Mesendoderm (in vitro differentiated cells): ENCODE measurements at places on chromosomes 16 and 17.

DNA sequence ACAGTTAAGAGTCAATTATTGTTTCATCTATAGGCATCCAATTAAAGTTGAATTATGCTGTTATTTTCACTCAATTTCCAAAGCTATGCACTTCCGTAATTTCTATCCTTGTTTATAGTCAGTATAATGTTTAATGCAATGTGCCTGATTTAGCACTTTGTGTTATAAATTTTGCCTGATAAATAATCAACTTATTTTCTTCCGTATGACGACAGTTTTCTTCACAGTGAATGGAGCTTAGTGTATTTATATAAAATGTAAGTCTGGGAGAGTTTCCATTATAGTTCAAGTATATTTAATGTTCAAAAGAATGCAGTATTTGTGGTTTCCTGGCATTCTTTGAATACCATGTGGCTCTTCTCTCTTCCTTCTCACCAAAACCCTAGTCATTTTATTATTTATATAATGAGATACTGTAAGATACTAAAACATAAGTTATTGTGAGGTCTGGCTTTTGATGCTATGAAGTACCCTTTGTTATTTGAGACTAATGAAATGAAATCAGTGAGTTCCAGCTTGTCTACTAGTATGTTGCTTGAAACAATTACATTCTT is 240.6 kb downstream of the PRKCA start:
- no peak for DNase-seq

DNA sequence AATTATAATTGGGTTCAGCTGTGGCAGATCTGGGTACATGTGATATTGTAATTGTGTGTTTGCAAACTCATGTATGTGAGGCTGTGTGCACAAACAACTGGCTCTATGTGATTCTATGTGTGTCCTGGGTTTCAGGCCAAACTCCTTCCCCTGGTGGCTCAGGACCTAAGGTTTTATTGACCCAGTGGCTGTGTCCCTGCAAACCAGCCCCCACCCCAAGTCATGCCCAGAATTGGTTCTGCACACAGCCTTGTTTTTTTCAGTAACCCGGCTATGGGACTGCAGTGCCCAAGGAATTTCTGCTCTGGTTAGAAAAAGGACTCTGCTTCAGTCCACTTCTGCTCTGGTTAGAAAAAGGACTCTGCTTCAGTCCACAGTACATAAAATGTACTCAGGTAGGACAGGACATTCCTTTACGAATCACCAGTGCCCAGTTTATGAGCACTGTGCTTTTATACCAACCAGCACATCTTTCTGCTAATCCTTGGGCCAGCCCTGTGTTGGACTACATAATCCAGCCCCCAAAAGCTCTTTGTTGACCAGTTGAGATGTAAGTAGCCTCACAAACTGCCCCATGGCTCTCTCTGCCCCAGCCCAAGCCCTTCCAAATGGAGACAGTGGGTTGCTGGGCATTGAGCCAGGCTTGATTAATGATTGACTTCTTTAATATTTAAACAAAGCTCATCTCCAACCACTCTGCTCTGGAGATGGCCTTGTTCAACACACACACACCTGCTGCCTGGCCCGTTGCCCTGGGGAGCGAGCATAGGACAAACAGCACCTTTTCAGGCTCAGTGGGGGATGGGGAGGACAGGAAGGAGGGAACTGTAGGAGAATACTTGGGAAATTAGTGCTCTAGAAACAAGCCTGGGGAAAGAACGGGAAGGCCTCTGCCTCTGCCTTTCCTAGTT is 2.9 kb upstream of the KCNH6 start:
- DNase-seq = no peak

- DNase-seq = no peak
These were observed 225.2 kb downstream of the HAPSTR1 start for GRCh38 chr16:9316615-9317014.

GRCh38 chr17:73172252-73172651 is 7.4 kb downstream of the SSTR2 start:
- no peak for DNase-seq

- peak; percentile 6 for DNase-seq
These were observed 314.9 kb downstream of the CEP112 start for GRCh38 chr17:65876985-65877384.

- DNase-seq = no peak
These were observed 24.1 kb downstream of the GNPTG start for GRCh38 chr16:1375741-1376410.

- DNase-seq = no peak
These were observed 46.5 kb downstream of the KSR1 start for GRCh38 chr17:27502526-27503324.
